Activated T-cell treated with anti-CD3 and anti-CD28 coated beads for 4 hours (primary cell): ENCODE measurements at places on chromosomes 16 and 17.

DNA sequence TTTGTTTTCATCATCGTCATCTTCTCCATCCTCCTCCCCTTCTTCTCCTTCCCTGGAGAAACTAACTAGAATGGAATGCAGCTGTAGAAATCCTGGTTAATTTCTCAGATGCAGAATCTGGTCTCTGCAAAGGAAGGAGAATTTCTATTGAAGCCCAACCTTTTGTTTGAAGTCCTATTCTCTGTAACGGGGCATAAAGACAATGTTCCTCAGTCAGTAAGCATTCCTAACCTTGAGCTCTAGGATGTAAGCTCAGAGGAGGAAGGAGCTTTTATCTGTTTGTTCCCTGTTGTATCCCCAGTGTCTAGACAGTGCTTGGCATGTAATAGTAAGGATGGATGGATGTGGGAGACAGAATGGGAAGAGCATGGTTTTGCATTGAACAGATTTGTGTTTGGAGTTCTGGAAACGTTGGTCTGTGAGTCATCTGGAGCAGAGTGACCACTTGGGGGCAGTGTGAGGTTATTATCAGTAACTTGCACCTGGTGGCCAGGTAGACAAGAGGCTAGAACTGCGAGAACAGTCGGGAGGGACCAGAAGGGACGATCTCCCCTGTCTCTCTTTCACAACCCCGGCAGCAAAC lies 363.7 kb downstream of the SNX29 start:
- peak; percentile 15 for DNase-seq

GRCh38 chr17:17872547-17873345 lies 36.0 kb upstream of the SREBF1 start:
- DNase-seq: no peak

- no peak for DNase-seq
These were observed 1.5 kb upstream of the SBK1 start for GRCh38 chr16:28290859-28291254.

GRCh38 chr16:48682971-48683370 lies 73.0 kb upstream of the N4BP1 start:
- no peak for DNase-seq

- DNase-seq: no peak
These were observed 291.3 kb downstream of the WWOX start for GRCh38 chr16:78390508-78391324.

DNA sequence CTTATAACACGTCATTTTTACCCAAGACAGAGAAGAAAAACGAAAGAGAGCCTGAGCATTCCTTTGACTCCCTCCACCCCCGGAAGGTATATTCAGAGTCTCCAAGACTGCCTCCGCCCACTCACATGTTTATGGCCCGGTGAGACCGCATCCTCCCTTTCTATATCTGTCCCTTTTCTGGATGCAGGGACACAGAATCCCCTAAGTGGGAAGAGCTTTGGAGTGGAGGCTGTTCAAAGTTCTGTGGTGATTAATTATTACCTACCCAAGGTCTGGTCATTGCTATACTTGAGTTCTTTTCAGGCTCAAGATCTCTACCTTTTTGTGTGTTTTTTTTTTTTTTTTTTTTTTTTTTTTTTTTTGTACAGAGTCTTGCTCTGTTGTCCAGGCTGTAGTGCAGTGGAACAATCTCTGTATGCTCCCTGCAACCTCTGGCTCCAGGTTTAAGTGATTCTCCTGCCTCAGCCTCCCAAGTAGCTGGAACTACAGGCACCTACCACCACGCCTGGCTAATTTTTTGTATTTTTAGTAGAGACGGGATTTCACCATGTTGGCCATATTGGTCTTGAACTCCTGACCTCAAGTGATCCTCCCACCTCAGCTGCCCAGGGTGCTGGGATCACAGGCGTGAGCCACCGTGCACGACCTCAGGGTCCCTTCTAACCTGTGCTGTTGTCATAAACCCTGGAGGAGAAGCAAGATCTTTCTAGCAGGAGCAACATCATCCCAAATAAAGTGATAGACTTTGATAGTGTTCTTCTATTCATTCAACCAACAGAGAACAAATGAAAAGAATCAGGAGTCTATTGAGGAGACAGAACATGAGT lies 407.1 kb downstream of the WWOX start:
- no peak for DNase-seq
